Stimulated activated CD8-positive, alpha-beta memory T cell treated with anti-CD3 and anti-CD28 coated beads, Interleukin-12 subunit alpha, Interleukin-12 subunit beta, amount 100 ng/mL, for 1 hour (primary cell): ENCODE measurements at places on chromosomes 12 and 14.

DNA sequence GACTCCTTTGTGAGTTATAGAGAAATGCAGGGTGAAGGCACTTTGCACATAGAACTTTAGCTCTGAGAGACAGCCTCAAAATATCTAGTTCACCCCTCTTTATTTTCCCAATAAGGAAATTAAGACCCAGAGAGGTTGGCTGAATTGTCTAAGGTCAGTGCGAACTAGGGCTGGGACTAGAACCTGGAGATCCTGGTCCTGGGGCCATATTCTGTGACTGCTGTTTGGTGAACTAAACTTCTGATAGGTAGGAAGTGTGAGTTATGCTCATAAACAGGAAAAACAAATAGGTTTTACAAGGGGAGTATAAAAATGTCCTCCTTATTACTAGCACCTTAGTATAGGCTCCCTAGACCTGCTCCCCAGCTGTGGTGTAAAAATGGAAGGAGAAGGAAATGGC, 53.9 kb downstream of the DAD1 start:
- DNase-seq, result no peak

GRCh38 chr12:113818283-113818682, 147.8 kb downstream of the RBM19 start:
- no peak for DNase-seq

GRCh38 chr12:121461048-121461447, 61.1 kb downstream of the RNF34 start:
- DNase-seq, result no peak

DNA sequence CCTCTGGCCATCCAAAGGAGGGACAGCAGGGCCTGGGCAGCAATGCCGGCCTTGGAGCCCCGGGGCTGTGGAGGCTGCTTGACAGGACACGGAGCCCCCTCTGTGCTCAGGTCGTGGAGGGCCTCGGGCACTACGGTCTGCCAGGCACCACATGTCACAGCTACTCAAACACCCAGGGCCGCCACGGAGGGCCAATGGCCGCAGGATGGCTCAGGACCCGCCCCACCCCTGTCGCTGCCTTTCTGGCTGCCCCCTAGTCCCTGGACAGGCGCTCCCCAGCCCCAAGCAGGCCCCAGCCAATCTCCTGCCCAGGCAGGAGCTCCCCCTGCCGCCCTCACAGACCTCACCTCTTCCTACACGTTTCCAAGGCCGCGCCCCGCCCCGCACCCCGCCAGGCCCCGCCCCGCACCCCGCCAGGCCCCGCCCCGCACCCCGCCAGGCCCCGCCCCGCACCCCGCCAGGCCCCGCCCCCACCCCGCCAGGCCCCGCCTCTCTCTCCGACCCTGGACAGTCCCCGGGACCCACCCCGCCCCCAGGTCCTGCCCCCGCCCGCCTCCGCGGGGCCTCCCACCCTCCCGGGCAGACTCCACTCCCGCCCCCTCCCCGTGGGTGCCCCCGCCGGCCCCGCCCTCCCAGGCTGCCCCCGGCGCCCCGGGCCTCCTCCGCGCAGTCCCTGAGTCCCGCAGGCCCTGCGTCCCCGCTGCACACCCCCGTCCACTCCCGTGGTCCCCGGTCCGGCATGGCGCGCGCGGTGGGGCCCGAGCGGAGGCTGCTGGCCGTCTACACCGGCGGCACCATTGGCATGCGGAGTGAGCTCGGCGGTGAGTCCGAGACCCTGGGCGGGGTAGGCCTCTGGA, at the start of gene ASPG:
ASPG (plus strand) TSS at position 669 of the 857 bp plus-strand sequence; CDS start at position 740, 71 bp downstream.
- DNase-seq, result no peak

DNA sequence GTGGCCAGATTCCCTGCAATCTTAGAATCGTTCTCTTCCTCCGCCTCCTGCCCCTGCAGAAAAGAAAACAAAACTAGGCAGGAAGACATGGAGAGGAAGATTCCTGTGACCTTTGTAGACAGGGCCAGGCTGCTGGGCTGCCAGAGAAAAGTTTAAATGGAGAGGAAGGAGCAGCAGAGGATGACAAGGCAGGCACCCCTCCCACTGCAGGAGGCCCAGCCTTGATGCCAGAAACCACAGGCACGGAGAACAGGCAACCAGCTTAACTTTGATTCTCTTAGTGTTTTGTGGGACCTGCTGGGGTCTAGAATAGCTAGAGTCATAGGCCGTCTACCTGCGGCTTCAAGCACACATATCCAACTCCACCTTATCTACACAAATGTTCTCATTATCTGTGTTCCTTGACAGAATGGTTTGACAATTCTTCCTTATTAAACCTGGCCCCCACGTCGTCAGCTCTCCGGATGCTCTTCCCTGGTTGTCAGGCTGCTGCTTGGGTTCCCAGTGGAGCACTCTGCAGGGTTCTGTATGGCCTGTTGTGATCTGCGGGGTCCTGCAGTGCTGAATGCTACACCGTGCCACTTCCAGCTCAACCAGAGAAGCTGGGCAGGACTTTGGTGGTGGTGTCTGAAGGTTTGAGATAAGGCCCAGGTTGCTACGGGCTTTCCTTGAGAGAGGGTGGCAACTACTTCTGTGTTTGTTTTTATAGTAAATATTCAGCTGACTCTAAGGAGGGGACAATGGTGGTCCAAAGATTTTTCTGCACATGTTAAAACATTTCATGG, 609.5 kb downstream of the AACS start:
- DNase-seq, result no peak

GRCh38 chr12:117526757-117527478, 165.5 kb upstream of the NOS1 start:
- no peak for DNase-seq

DNA sequence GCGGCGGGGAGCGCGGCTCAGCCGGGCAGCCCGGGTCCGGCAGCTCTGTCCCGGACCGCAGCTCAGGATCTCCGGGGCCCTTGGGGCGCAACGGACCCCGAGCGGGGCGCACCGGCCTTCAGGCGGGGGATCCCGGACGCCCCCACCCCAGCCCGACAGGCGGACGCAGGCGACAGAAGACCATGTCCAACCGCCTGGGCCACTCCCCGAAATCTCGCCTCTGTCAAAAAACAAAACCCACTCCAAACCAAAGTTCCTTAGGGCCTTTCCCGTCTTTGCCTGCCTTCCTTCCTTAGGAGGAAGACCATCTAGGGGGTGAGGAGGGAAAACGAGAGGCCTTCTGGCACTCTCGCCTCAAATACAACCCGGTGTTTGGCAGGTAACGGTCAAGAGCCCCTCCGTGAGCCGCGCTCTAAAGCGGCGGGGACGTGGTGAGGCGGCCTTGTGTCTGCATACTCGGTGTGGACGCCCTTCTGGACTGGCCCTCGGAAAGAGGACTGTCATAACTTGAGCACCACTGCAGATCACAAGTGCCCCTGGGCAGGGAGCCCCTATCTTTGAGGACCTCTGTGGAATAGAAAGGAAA, 604 bp downstream of the HCFC2 start:
- no peak for DNase-seq

DNA sequence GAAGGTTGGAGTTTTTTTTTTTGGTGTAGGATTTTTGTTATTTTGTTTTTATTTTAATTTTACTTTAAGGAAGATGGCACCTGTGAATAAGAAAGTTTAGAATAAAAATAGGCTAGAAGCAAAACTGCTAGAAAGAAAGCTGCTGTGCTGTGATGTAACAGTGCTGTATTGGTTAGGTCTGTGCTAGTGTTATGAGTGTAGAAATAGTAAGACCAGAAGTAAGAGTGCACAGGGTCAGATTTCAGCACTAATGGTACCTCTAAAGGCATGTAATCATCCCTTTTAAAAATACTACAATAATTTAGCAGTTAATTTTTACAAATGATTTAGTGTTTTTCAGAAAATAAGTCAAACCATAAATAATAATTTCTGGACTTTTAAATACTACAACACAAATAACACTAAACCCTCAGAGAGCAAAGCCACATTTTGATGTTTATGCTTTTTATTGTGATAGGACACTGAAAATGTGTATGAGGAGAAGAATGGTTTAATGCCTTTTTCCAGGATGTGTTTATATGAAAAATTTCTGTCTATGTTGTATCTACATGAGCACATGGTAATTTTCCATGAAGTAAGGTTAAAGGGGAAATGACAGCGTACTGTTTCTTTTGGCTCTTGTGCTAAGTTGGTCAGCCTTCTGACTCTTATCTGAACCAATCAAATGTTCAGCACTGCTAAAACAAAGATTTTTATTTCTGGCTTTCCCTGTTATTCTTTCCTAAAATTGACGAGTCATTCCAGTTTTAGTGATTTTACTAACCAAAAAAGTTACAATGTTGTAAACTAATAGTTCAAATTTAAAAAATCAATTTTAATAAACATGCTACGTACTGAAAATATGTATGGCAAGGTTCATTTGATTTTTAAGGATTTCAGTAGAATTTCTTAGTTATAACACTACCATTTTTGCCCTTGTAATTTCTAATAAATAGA, 96.1 kb downstream of the PPHLN1 start:
- no peak for DNase-seq

DNA sequence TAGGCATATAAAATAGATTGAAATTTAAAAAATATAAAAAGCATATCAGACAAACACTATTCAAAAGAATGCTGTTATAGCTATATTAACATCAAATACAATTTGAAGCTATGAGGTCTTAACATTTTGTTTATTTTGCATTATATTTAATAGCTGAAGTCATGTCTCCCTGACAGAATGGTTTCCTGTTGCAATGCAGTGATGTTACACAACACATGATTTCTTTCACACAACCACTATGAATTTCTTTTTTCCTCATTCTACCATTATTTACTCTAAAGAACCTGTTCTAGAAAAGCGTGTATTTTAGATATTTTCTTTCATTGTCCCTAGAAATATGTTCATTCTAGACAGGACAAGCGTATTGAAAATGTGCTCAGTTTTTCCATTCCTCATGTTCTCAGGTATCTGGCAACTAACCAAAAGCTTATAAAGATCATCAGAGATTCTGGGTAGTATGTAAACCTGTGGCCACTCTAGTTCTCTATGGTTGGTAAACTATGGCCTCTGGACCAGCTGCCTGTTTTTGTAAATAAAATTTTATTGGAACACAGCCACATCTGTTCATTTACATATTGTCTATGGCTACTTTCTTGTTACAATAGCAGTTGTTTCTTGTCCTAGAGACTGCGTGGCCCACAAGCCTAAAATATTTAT, 183.8 kb downstream of the FOXA1 start:
- no peak for DNase-seq

GRCh38 chr12:100919116-100919515, 124.5 kb downstream of the ANO4 start:
- DNase-seq, result no peak

GRCh38 chr12:22046968-22047390, 961 bp downstream of the CMAS start:
- no peak for DNase-seq

- DNase-seq, result no peak
These were observed 233.7 kb downstream of the NTF3 start for GRCh38 chr12:5665615-5666014.

DNA sequence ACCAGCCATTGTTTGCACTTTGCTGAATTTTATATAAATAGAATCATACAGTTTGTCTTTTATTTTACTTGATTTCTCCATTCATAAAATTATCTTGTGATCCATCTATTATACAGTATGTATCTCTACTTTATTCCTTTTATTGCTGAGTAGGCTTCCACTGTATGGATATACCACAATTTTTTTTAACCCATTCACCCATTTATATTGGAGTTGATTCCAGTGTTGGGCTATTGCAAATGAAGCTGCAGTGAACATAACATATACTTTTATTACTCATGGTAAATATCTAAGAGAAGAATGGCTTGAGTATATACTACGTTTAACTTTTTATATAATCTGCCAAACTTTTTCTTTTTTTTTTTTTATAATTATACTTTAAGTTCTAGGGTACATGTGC, 463.6 kb downstream of the ETNK1 start:
- DNase-seq, result no peak

- no peak for DNase-seq
These were observed 38.4 kb downstream of the GALNT16 start for GRCh38 chr14:69298131-69299071.

DNA sequence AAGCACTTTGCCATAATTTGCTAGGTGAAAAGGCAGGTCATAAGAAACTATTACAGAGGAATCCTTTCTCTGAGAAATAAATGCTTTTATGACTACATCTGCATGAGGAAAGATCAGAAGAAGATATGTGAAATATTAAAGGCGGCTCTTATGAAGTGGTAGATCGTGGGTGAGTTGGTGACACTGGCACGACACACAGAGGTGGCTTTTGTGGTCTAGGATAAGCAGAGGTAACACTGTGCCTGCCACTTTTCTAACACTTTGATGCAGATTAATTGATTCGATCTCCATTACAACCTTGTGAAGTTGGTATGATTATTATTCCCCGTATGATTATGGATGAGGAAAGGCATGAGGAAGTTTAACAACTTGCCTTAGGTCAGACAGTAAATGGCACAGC, 60.0 kb upstream of the ELK3 start:
- DNase-seq, result no peak

DNA sequence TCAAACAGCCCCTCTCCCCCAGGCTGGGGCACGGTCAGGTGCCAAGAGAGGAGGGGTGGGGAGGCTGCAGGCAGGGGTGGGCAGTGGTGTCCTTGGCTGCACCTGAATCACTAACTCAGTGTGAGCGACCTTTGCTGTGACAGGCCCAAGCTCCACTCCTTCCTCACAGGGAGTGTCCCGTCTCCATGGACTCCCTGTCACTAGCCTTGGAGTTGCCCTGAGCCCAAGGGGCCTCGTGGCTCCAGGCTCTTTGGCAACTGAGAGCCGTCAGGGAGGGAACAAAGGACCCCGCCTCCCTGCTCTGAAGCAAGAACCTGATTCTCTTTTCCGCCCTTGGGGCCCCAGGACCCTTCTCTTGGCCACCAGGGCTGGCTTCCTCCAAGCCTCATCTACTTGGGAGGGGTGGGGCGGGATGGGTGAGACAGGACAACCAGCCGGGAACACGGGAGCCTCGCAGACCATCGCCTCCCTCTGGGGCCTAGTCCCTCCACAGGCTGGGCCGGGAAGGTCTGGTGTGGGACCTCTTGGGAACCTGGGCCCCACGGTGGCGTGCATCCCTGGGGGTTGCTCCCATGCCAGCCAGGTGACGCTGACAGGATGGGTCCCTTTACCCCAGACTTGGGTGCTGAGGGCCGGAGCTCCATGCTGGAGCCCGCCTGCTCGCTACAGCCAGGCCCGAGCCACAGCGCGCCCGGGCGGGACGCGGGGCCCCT, 935 bp upstream of the ADSS1 start:
- no peak for DNase-seq

- no peak for DNase-seq
These were observed 679.3 kb downstream of the BCL11B start for GRCh38 chr14:98592611-98593170.

- DNase-seq, result no peak
These were observed 11.1 kb upstream of the LGALS3 start for GRCh38 chr14:55117803-55118441.

DNA sequence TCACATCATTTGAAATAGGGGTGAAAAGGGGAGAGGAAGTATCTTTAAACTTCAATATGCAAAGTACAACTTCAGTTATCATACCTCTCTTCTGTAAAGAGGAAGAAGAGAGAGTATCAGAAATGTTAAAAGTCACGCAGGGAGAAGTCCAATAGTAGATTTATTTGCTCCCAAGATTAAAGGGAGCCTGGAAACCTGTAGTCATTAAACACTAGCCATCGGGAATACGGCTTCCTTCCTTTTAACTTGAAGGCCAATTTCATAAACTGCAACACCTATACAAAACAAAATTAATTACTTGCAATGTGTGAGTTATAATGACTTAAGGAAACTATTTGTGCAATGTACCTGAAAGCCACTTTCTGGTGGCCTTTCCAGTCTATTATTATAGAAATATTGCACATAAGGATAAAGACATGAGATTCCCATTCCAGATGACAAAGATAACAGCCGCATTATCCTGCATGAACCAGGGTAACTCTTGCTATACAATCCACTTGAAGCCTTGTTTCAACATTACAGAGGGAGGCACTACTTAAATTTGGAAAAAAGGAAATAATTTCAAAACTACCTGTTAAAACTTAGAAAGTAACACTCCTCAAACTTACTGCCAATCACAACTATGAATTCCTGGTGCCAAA, 4.6 kb downstream of the BTG1 start:
- no peak for DNase-seq
